ENCODE measurements at places on chromosomes 4 and X.

GRCh38 chr4:119059221-119059620 is 76.4 kb upstream of the MYOZ2 start:
- H3K36me3 ChIP-seq, result no peaks in the 10 kb centered on the region
- no peaks in the 10 kb centered on the region for H3K4me1 ChIP-seq
- H3K27ac ChIP-seq, result no peak overlapping the region
- H3K4me3 ChIP-seq, result no peak overlapping the region

- peaks cover 18% of the 10 kb centered on the region for H3K4me1 ChIP-seq
- DNase-seq, result no peak
- H3K36me3 ChIP-seq, result no peaks in the 10 kb centered on the region
Observed at GRCh38 chr4:3808597-3808996, 42.4 kb downstream of the ADRA2C start.

- no peaks in the 10 kb centered on the region for H3K27me3 ChIP-seq
- no peaks in the 10 kb centered on the region for H3K36me3 ChIP-seq
- DNase-seq, result no peak
- H3K4me1 ChIP-seq, result no peaks in the 10 kb centered on the region
- H3K4me3 ChIP-seq, result no peak overlapping the region
- no peak overlapping the region for H3K27ac ChIP-seq
Observed at GRCh38 chr4:83569429-83569828, 33.5 kb downstream of the GPAT3 start.

DNA sequence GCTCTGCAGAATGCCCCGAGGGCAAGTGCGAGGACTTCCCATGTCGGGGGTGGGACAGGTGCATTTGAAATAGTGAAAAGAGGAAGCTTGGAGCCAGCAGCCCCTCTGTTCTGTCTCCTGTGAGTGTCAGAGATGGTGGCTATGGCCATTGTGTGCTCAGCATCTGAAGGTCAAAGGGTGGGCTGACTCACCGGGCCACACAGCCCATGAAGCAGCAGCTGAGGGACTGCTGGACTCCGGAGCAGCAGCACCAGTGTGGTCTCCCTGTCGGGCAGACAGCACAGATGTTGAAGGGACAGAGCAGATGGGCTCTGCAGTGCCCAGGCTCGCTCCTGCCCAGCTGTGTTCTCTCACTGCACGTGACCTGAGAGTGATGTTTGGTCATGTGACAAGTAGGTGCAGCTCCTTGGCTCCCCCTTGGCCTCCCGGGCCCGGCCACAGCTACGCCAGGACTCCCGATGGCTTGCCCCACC is 53.5 kb downstream of the TBC1D14 start:
- H3K4me1 ChIP-seq, result peaks cover 40% of the 10 kb centered on the region
- peaks cover 6% of the 10 kb centered on the region for H3K36me3 ChIP-seq
- no peak for DNase-seq
- H3K27me3 ChIP-seq, result no peaks in the 10 kb centered on the region
- no peak overlapping the region for H3K4me3 ChIP-seq
- H3K27ac ChIP-seq, result peak overlapping the region; percentile 80

DNA sequence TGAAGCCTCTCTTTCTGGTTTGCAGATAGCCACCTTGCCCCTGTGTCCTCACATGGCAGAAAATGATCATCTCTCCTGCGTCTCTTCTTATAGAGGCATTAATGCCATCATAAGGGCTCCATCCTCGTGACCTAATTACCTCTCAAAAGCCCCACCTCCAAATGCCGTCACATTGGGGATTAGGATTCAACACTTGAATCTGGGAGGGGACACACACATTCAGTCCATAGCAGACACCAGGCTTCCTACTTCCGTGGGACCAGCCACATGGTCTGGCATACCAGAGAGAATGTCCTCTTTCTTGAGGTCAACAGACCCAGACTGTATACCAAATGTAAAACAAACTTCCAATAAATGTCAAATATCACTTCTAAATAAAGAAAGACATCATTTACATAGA is 82.3 kb upstream of the S100G start:
- H3K27me3 ChIP-seq, result no peaks in the 10 kb centered on the region
- peaks cover 3% of the 10 kb centered on the region for H3K4me1 ChIP-seq
- H3K4me3 ChIP-seq, result no peak overlapping the region

GRCh38 chr4:10552591-10553280 is 95.5 kb upstream of the ZNF518B start:
- H3K27ac ChIP-seq, result no peak overlapping the region
- H3K4me1 ChIP-seq, result peaks cover 5% of the 10 kb centered on the region
- H3K27me3 ChIP-seq, result no peaks in the 10 kb centered on the region
- H3K36me3 ChIP-seq, result no peaks in the 10 kb centered on the region
- no peak for DNase-seq

DNA sequence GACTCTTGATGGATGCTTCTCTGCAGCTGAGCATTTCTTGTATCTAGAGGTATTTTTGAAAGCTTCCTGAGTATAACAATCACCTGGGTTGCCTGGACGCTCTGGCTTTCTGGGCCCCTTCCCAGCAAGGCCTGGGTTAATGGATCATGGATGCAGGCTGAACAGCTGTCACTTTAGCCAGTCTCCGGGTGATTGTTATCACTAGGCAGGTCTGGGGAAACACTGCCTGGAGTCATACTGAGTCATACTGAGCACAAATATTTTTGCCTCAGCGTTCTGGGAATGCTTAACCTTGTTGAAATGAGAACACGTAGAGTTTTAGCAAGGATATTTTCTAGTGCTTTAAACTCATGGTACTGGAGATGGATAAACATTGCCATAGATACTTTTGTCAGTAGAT is 102.6 kb downstream of the PHEX start:
- DNase-seq, result no peak
- H3K4me1 ChIP-seq, result peaks cover 40% of the 10 kb centered on the region
- H3K27me3 ChIP-seq, result no peaks in the 10 kb centered on the region

DNA sequence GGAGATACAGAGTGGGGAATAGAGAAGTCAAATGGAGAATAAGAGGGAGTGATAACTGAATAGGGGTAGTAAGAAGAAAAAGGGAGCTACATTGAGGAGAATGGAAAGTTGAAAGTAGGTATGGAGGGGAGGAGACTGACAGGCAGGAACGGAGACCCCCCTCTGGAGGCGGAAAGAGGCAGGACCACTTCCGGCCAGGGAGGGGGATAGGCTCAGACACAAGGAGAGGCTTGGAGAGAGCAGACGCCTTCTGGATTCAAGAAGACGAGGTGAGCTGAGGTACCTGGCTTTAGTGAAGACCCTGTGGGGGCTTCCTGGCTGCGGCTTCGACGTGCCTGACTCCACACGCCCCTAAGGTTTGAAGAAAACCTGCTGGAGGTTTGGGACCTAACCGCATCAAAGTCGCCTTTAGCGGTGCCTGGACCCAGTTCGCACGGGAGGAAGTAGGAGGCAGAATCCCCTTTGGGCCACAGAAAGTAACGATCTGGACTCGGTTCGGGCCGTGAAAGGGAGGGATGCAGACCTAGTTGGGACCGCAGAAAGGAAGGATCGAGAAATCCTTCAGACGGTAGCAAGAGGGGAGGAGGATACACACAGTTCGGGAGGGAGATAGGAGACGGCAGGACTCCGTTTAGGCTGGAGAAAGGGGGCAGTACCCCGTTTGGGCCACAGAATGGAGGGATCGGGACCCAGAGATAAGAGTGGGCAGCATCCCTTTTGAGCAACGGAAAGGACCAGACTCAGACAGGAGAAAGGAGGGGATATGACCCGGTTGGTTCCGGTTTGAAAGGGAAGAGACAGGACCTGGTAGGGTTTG is at the start of gene TRO:
TSS of gene TRO (plus strand) at position 215 of the 817 bp plus-strand sequence. CDS start 1,423 bp downstream, outside the sequence.
- peaks cover 13% of the 10 kb centered on the region for H3K36me3 ChIP-seq
- H3K4me3 ChIP-seq, result peak within 1 kb of the TSS; percentile 97
- DNase-seq, result peak; percentile 56
- H3K27ac ChIP-seq, result peak within 1 kb of the TSS; percentile 91
- H3K4me1 ChIP-seq, result 0 out of 2 replicates have a peak, but pooled peaks cover 3% of the 10 kb centered on the region
- no peaks in the 10 kb centered on the region for H3K27me3 ChIP-seq

GRCh38 chrX:14936561-14936960 is 63.3 kb downstream of the MOSPD2 start:
- peaks cover 6% of the 10 kb centered on the region for H3K4me1 ChIP-seq
- no peaks in the 10 kb centered on the region for H3K36me3 ChIP-seq
- no peak for DNase-seq
- H3K27me3 ChIP-seq, result no peaks in the 10 kb centered on the region
- no peak overlapping the region for H3K27ac ChIP-seq

- H3K36me3 ChIP-seq, result peaks cover 8% of the 10 kb centered on the region
- H3K27ac ChIP-seq, result no peak overlapping the region
- no peak overlapping the region for H3K4me3 ChIP-seq
- H3K27me3 ChIP-seq, result no peaks in the 10 kb centered on the region
- H3K4me1 ChIP-seq, result no peaks in the 10 kb centered on the region
- no peak for DNase-seq
Observed at GRCh38 chrX:108090491-108091263, 665 bp downstream of the PSMD10 start.

DNA sequence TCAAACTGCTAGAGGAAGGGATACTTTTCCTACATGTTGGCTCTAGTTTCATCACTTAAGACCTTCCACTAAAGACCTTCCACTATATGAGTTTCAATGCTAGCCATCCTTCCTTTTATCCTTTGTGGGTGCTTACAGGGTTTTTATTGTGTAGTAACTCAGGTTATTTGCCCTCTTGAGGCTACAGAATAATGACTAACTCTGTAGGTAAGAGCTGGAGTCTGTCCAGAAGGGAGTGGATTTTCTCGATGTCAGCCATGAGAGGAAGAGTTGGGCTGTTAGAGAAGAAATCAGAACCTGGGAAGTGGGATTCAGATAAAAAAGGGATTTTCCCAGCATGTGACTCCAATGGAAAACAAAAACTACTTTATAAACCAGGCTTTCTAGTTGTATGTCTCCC is 27.5 kb upstream of the HERC5 start:
- H3K4me1 ChIP-seq, result no peaks in the 10 kb centered on the region
- H3K4me3 ChIP-seq, result no peak overlapping the region
- peaks cover 12% of the 10 kb centered on the region for H3K36me3 ChIP-seq

DNA sequence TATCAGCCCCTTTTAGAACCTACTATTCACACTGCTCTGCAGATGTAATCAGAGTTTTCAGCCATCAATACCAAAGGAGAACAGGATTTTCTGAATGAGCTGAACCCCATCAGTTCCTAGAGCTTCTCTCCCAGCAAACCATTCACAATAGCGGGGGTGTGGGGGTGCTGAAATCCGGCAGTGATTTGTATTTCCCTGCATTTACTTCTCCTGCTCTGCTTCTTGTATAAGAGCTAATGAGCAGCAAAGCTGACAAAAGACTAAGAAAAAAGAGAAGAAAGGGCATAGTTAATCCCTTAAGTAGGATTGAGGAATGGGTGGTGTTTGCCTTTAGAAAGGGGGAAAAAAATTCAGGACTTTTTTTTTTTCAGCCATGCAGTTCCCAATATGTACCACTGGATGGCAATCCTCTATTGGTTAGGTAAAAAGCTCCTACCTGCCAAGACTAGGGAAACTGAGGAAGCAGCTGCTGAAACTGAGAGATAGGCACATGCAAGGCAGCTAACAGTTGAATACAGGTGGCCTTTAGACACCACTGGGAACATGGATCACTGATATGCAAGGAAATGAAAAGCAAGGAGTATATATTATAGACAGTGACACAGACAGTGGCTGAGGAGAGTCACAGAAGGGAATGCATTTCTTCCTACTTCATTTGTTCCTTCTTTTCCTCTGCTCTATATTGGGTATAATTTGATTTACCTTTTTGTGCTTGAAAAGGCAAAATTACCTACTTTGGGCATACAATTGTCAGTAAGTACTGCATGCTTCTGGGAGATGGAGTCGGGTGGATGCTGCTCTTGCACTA is 217.9 kb downstream of the HS6ST2 start:
- H3K27ac ChIP-seq, result no peak overlapping the region
- H3K4me3 ChIP-seq, result no peak overlapping the region
- no peaks in the 10 kb centered on the region for H3K36me3 ChIP-seq
- peaks cover 30% of the 10 kb centered on the region for H3K4me1 ChIP-seq

- H3K4me1 ChIP-seq, result 0 out of 2 replicates have a peak, but pooled peaks cover 3% of the 10 kb centered on the region
- no peak for DNase-seq
- H3K27ac ChIP-seq, result no peak overlapping the region
- no peaks in the 10 kb centered on the region for H3K27me3 ChIP-seq
- no peaks in the 10 kb centered on the region for H3K36me3 ChIP-seq
- H3K4me3 ChIP-seq, result no peak overlapping the region
Observed at GRCh38 chrX:31190221-31190975, 118.6 kb upstream of the FTHL17 start.
